ENCODE measurements at places on chromosomes 3 and 15.

DNA sequence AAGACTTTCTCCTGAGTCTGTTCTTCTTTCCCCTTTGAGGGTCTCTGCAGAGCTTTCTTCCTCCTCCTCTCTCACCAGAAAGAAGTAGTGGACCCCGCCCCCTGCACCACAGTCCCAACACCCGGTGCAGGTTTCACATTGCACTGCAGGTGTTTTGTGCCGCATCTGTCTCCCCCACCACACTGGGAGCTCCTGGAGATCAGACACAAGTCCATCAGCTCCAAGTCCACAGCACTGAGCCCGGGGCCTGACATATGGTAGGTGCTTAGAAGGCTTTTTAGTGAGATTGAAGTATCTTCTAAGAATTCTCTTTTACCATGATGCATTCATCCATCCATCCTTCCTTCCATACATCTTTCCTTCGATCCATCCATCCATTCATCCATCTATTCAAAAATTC, 9.8 kb downstream of the STRA6 start:
- no peak for DNase-seq

- no peak for DNase-seq
Observed at GRCh38 chr3:54731732-54732445, 196.0 kb downstream of the LRTM1 start.

GRCh38 chr3:106349191-106349881, 480.5 kb upstream of the CBLB start:
- DNase-seq, result no peak

DNA sequence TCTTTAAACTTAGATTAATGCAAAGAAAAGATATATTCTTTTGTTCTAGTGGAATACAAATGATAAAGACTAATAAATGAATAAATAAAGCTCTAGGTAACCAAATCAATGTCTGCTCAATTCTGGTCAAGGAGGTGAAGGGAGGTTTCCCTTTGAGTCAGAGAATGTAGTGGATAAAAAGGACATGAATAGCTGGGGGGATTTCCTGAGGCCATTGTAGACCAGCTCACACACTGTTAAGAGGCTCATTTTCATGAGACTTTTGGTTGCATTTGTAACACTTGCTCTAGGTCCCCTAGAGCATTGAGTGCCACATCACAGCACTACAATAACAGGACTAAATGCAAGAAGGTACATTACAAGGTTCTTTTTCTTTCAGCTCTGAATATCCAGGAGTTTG, 170.7 kb downstream of the TIGIT start:
- no peak for DNase-seq

DNA sequence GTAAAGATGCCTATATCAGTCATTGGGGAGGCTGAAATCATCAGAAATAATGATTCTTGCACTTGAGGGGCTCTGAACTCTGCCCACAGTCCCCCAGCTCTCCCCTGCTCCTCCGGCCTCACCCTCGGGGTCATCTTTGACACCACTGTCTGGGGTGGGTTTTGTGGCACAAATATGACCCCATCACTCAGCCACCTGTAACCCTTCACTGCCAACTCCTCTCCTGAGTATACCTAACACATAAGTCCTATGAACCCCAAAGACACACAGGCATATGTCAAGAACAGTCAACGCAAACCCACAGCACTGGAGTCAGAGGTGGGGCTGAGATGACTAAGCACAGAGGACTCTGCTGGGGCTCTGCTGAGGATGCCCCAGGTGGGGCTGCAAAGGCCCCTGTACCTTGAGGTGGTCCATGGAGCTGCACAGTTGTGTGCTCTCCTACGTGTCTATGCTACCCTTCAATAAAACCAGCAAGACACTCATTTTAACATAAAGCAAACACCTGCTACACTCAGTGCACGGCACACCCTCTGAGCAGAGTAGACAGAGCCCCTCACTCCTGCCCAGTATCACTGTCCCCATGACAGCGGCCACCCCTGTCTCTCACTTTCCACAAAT, 29.9 kb downstream of the SLC41A3 start:
- no peak for DNase-seq

- DNase-seq, result no peak
Observed at GRCh38 chr3:101941318-101942040, 92.2 kb downstream of the NFKBIZ start.

GRCh38 chr15:58908550-58909309, 24.7 kb downstream of the SLTM start:
- no peak for DNase-seq

DNA sequence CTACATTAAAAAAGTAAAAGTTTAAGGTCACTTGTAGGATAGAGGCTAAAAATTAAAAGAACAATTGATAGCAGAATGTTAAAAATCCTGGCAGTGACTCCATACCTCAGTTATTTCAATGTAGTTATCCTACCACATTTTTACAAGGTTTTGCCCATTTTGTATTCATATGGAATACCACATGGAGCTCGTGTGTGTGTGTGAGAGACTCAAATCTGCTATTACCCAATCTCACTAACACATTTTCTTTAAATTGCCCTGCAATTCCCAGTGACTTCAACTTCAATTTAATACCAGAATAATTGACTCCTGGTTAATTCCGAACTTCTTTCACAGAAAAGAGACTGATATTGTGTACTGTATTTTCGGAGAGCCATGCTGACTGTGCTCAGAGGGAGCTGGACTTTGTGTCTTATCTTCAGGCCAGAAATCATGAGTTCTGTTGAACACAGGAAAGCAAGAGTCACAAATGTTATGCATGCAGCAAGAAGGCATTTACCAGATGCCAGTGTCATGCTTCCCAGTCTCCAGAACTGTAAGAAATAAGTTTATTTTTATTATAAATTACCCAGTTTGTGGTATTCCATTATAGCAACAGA, 529.0 kb upstream of the NECTIN3 start:
- no peak for DNase-seq

- no peak for DNase-seq
Observed at GRCh38 chr3:189331002-189331418, 159.2 kb downstream of the TPRG1 start.

GRCh38 chr15:38885001-38885400, 320.4 kb upstream of the RASGRP1 start:
- DNase-seq, result no peak

DNA sequence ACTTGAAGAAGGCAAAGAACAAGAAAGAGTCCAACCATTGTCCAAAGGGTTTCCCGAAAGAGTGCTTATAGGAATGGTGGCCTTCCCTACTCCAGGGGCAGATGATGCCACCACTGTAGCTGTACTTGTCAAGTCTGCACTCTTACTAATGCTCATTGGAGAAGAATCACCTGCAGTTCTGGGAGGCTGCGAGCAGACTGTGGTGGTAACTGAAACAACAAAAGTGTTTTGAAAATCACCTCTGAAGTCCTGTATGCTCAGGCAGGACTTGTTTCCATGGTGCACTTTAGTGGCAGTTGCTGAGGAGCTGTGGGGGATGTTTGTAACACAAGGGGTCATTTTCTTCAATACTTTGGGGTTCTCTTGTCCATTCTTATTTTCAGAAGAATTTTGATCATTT, 36.0 kb downstream of the USF3 start:
- no peak for DNase-seq

DNA sequence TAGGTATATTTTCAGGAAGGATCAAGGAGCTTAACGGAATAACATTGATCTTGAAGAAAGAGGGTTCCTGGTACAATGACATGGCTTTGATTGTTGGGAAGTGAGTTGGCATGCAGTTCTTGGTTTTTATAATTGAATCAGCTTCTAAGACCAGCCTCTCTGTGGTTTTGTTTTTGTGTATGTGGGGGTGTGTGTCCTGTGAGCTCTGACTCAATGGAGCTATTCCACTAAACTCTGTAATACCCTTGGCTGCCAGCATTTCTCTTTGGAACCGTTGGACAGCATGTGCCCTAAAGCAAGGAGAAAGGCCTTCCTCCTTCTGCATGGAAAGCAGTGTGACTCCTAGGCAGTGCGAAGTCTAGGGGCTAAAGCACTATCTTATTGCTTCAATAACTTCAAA, 124.8 kb downstream of the EDEM1 start:
- DNase-seq, result no peak

GRCh38 chr3:32136703-32137102, 30.3 kb downstream of the GPD1L start:
- DNase-seq, result no peak

GRCh38 chr3:20652231-20652986, 466.4 kb upstream of the SGO1 start:
- DNase-seq, result no peak

DNA sequence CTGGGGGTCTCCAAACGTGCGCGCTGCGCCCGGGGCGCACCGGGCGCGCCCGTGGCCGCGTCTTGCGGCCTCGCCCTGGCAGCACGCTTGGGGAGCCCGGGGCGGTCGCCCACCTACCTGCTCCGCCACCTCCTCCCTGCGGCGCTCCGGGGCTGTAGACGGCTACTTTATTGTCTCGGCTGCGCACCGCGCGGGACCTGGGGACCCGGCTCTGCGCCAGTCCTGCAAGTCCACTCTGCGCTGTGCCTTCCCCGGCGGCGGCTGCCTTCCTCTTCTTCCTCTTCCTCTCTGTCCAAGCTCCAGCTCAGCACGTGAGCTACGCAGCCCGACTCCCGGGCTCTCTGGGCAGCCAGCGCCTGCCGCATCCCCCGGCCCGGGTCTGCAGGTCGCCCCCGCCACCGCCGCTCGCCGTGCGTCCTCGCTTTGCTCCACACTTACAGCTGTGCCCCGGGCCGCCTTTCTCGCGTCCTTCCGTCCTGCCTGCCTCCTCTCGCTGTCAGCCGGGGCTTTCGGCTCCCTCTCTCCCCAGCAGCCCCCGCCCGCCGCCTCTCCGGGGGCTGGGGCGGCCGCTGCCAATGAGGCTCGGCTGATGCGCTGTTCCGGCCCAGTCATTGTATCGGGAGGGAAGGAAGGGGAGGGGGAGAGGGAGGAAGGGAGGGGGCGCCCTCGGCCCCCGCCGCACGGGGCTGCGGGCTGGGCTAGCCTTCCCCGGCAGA, 156.4 kb upstream of the FRMD4B start:
- no peak for DNase-seq

DNA sequence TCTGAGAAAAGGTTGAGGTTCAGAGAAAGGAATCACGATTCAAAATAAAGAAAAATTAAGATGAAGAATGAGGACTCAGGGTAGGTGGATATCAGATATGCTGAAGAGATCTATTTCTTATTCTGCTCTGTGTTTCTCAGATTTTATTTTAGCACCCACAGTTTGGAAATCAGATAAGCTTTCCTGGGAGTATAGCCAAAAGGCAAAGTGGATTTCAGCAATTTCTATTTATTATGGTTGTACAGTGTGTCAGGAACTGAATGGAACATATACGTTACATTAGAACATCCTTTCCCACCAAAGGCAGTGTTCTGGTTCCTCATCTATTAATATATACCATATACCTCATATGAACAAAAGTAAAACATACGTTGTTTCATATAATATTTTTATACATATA, 18.9 kb downstream of the PEX5L start:
- no peak for DNase-seq

- no peak for DNase-seq
Observed at GRCh38 chr3:142273501-142273900, 48.1 kb upstream of the GK5 start.

- no peak for DNase-seq
Observed at GRCh38 chr3:41603807-41604206, 358.1 kb downstream of the ULK4 start.

DNA sequence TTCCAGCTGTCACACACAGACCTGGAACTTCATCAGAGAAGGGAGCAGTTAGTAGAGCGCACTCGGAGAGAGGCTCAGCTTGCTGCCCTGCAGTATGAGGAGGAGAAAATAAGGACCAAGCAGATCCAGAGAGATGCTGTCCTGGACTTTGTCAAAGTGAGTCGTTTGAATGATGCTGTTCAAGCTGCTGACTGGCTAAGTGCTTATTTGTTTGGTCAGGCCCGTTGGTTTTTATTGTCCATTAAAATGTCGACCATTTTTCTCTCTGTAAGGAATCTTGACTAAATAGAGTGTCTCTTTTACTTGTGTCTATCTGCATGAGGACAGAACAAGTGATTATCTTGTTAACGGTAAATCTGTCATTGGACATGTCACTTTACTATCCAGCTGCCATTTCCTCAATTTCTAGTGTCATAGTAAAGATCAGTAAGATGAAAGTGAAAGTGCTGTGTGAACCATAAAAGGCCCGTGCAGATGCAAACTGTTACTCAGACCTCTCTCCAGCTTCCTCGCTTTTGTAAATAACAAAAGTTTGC, 56.9 kb downstream of the LRCH3 start:
- DNase-seq, result no peak

DNA sequence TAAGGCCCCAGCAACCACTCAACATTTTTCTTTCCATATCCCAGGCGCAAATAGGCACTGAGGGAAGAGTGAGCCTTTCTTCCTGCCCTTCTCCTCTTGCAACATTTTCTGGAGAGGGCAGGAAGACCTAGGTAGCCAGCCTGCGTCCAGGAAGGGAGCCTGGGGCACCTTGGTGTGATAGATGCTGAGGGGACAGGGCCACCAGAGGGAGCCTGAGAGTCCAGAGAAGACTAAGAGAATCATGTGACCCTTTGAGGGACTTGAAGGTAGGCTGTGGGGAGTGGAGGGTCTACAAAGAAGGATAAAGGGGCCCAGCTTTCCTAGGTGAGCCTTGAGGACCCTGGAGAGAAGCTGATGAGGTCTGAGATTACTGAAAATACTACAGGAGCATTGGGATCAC, 346.6 kb downstream of the CNTN6 start:
- DNase-seq, result no peak

DNA sequence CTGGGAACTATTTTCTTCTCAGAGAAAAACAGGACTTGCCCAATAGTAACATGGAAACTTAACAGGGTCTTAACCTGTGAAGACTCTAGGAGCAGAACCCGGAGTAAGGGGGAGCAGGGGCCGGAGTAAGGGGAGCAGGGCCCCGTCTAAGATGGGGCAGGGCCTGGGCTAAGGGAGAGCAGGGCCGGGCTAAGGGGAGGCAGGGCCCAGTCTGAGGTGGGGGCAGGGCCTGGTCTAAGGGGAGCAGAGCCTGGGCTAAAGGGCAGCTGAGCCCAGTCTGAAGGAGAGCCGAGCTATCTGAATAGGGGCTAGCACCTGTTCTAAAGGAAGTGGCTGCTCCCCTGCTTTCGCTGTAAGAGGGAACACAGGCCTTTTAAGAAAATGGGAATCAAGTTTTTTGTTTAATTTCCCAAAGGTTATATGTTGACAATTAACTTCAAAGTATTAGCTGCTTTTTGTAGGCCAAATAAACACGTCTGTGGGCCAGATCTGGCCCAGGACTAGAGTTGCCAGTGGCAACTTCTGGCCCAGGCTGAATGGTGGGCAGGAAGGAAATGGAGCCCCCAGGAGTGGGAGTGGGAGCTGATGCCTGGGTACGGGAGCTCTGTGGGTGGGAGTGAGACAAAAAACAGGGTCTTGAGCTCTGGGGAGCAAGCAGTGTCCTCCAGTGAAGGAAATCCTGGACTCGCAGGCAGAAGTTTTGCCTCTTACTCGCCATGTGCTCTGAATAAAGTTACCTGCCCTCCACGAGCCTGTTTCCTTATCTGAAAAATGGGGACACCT, 32.5 kb downstream of the CSPG4 start:
- no peak for DNase-seq

DNA sequence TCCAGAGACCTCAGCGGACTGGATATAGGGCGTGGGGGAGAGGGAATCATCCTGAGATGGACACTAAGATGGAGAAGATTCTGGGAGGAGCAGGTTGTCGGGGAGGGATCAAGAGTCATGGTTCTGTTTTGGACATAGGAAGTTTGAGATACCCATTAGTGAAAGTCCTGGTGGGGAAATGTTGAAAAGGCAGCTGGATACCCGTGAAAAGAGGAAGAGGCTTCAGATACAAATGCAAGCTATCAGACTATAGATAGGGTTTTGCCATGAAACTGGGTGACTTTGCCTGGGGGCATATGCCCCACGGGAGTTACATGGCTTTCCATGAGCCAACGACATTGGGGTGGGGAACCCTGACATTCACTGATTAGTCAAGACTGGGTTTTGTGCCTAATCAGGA, 1.1 kb upstream of the GPR62 start:
- no peak for DNase-seq
